ENCODE measurements at places on chromosomes 6 and 20. TPM values are rescaled to one million over a fixed set of nuclear protein-coding genes. Genes with fewer than 3 reads are reported as not detected.

SYS1 gene
- total RNA-seq, result 20.3 TPM

TCF15 gene
- 0.58 TPM for total RNA-seq

- no peak for DNase-seq
Observed at GRCh38 chr6:161740486-161740885, 466.6 kb upstream of the AGPAT4 start.

GRCh38 chr20:10720565-10720964 is 46.8 kb upstream of the JAG1 start:
- DNase-seq, result no peak

GRCh38 chr6:169806701-169807100 is 55.3 kb downstream of the ERMARD start:
- DNase-seq, result no peak

GRCh38 chr6:37826188-37826587 is 6.7 kb downstream of the ZFAND3 start:
- DNase-seq, result no peak

DNA sequence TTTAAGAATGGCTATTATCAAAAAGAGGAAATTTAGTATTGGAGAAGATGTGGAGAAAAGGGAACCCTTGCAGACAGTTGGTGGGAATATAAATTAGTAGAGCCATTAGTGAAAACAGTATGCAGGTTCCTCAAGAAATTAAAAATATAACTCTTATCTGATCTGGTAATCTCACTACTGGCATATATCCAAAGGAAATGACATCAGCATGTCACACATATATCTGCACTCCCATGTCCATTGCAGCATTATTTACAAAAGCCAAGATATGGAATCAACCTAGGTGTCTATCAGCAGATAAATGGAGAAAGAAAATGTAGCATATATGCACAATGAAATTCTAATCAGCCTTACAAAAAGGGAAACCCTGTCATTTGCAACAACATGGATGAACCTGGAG is 2.6 kb downstream of the SIRPG start:
- DNase-seq, result no peak
